ENCODE measurements at places on chromosomes 1 and 21. TPM values are rescaled to one million over a fixed set of nuclear protein-coding genes. Genes with fewer than 3 reads are reported as not detected.

Gene MAP3K21
- 4.6 TPM for total RNA-seq

Gene DISC1
- 18.0 TPM for total RNA-seq

Gene RNF19B
- 42.9 TPM for total RNA-seq

Gene C1QA
- total RNA-seq, result not detected

Gene TMPRSS2
- not detected for total RNA-seq

Data from activated CD4-positive, alpha-beta memory T cell treated with anti-CD3 and anti-CD28 coated beads, Interleukin-2, amount 10 ng/mL, durations not matched to agents 7 days and 5 days (primary cell).